Fibroblast of the aortic adventitia (primary cell): ENCODE measurements at places on chromosomes 11 and 22. TPM values are rescaled to one million over a fixed set of nuclear protein-coding genes. Genes with fewer than 3 reads are reported as not detected.

The GAS2 gene
- total RNA-seq: 0.90 and 5.8 TPM in 2 replicates

The CRYBB1 gene
- not detected in 2 replicates for total RNA-seq

The TNNI2 gene
- total RNA-seq: not detected in 2 replicates

The TRIM64 gene
- total RNA-seq: not detected in 2 replicates

The SPI1 gene
- total RNA-seq: not detected in 2 replicates

The DEFB131B gene
- total RNA-seq: not detected in 2 replicates

The CSRP3 gene
- total RNA-seq: 0.27 TPM in 1 of 2 replicates, not detected in the other

The TEX54 gene
- 0.54 TPM in 1 of 2 replicates, not detected in the other for total RNA-seq

The ACRV1 gene
- not detected in 2 replicates for total RNA-seq

The RFPL1 gene
- not detected in 2 replicates for total RNA-seq

The MIOX gene
- total RNA-seq: not detected in 2 replicates

The VWCE gene
- 7.4 and 13.9 TPM in 2 replicates for total RNA-seq

The LINC01488 gene
- not detected in 2 replicates for total RNA-seq

The PHLDB1 gene
- total RNA-seq: 49.1 and 93.5 TPM in 2 replicates

The TMPRSS5 gene
- 0.09 TPM in 1 of 2 replicates, not detected in the other for total RNA-seq

The ZBTB16 gene
- 0.27 and 0.41 TPM in 2 replicates for total RNA-seq
